Nasal cavity respiratory epithelium epithelial cell of viscerocranial mucosa (primary cell): ENCODE measurements at places on chromosomes 3 and 15. TPM values are rescaled to one million over a fixed set of nuclear protein-coding genes. Genes with fewer than 3 reads are reported as not detected.

Gene TMEM207
- not detected in 2 replicates for total RNA-seq

Gene RASGRF1
- 0.78 TPM in 1 of 2 replicates, not detected in the other for total RNA-seq

Gene LRRN1
- under 0.01 and 15.3 TPM in 2 replicates for total RNA-seq

Gene CNTN6
- not detected in 2 replicates for total RNA-seq

Gene C3orf85
- total RNA-seq, result not detected in 2 replicates

Gene TICRR
- under 0.01 and 0.14 TPM in 2 replicates for total RNA-seq

Gene ITPKA
- 1.00 and 1.7 TPM in 2 replicates for total RNA-seq

Gene UBL7
- total RNA-seq, result 26.7 and 26.8 TPM in 2 replicates

Gene SCAANT1
- total RNA-seq, result not detected in 2 replicates

Gene CYP1A2
- not detected in 2 replicates for total RNA-seq

Gene NDN
- total RNA-seq, result 6.5 and 29.8 TPM in 2 replicates

Gene TMEM40
- total RNA-seq, result 27.0 and 35.4 TPM in 2 replicates

Gene CD276
- total RNA-seq, result 16.4 and 71.6 TPM in 2 replicates

Gene FOXP1
- total RNA-seq, result 35.2 and 35.6 TPM in 2 replicates

Gene MAGEL2
- not detected in 2 replicates for total RNA-seq
